ENCODE measurements at places on chromosomes 13 and 19.

GRCh38 chr13:35482527-35482926, 6.0 kb upstream of the MAB21L1 start:
- no peak for DNase-seq

DNA sequence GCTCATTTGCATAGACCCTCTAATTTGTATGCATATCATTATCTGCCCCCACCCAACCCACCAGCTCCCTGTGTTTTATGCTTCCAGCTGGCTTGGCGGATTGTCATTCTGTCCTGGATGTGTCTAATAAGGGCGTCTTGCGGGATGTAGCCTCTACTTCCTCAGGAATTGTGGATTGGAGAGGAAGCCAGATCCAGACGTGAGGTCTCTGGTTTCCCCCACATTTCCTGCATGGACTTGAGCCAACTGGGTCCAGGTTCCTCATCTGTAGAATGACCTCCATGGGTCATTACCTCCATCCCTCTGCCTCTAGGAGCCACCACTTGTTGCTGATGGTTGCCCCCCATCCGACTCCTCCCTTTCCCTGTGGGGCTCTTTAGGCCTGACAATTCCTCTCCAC, 7.3 kb downstream of the TNFSF14 start:
- no peak for DNase-seq

- no peak for DNase-seq
Observed at GRCh38 chr13:79549355-79550106, 68.6 kb downstream of the NDFIP2 start.

DNA sequence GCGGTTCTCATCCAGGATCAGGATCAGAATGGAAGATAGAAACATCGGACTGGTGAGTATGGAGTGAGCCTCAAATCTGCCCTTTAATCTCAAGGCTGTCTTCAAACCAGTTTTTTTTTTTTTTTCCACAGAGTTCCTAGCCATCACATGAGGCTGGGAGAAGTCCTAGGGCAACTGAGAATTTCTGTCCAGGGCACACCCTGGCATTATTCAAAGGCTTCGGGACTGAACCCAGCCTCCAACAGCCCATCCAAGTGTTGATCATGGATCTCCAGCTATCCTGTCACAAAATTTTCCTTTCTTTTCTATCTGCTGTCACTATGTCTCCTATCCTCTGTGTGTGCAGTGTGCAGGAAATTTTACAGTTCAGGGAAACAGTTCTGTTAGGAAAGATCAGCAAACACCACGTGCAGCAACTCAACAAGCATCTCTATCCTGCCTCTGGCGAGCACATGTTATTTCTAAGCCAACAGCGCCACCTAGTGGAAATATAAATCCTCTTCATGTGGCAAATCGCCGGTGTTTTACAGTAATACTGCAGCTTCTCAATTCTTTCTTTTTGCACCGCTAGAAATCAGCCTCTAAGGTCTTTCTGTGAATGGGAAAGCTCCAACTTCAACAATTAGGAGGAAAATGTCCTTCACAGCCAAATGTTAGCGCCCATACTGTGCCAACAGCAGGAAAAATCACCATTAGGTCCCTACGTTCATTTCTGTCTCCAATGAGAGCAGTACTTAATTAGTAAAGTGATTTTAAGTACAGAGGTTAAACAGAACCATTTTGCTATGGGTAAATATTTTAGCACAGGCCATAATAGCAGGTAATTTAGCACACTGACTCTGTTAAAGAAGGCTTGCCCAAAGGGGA, 21.4 kb upstream of the ZNF181 start:
- DNase-seq: peak; percentile 68

- DNase-seq: no peak
Observed at GRCh38 chr13:48580896-48581295, 48.0 kb upstream of the RCBTB2 start.

DNA sequence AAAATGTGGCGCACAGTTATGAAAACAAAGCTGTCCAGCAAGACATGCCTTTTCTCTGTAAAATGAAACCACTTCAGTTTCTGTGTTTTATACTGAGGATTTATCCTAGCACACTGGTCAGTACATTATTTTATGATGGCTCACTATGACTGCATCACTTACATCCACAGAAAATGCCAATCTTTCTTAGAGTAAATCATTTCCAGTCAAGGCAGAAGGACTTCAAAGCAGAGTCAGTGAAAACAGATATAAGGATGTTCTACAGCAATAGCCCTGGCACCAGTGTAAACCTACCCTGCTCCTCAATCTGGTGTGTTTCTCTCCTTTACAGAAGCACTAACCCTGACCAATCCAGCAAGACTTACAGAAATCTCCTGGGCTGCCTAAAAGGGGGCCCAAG, 473.5 kb downstream of the GPC6 start:
- DNase-seq: no peak

DNA sequence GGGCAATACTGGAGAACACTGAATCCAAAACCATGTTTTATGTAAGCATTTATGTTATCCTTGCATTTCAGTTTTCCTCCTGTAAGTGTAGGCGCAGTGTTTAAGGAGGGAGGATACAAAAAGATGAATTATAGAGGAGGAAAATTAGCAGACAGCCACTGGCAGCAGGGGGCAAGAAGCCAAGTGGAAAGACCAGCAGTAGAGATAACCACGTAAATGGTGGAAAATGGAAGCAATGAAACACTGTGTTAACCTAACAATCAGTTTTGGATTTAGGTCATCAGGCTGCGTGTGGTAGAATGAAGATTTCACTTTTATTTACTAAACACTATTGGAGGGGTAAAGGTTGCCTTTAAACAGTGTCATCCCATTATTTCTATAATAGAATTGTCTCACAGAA, 447.3 kb downstream of the GPC6 start:
- no peak for DNase-seq

GRCh38 chr19:8090950-8091349, 38.4 kb downstream of the CCL25 start:
- DNase-seq: no peak

GRCh38 chr13:59890054-59890453, 273.7 kb downstream of the DIAPH3 start:
- DNase-seq: no peak

- DNase-seq: no peak
Observed at GRCh38 chr13:83272076-83272475, 610.2 kb downstream of the SLITRK1 start.

- peak; percentile 39 for DNase-seq
Observed at GRCh38 chr13:27868641-27869435, 51.0 kb upstream of the PDX1 start.

GRCh38 chr19:33622809-33623511, 1.2 kb downstream of the CHST8 start:
- DNase-seq: no peak

DNA sequence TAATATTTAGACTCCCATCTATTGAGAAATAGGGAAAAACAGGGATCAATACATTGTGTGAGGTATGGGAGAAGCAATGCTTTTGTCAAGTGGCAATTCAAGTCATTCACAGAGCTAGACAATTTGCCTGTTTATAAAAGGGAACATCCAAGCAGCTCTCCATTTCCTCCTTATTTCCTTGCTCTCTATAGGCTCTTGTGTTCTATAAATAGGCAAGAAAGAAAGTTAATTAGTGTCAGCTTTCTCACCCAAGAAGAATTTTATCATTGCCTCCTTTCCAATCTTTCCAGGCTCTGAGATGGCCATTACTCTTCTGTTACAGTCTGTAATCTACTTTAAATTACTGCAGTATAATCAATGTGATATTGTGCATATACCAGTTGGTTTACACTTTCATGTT, 199.9 kb downstream of the LHFPL6 start:
- DNase-seq: no peak

- DNase-seq: no peak
Observed at GRCh38 chr19:40721936-40722661, 5.2 kb downstream of the ITPKC start.
